ENCODE measurements at places on chromosomes 3 and 15.
A peak's percentile ranks its signal among the peaks of the same experiment; 100 is the strongest.

DNA sequence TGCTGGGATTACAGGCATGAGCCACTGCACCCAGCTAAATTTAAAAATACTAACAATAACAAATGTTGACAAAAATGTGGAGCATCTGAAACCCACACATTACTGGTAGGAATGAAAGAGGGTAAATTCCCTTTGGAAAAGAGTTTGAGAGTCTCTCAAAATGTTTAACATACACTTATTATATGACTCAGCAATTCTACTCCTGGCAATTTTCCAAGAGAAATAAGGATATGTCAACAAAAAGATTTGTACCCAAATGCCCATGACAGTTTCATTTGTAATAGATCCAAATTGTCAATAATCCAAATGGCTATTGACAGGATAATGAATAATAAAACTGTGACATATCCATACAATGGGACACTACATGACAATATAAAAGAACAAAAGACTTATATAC is 9.0 kb downstream of the HCLS1 start:
- DNase-seq = peak; percentile 38

DNA sequence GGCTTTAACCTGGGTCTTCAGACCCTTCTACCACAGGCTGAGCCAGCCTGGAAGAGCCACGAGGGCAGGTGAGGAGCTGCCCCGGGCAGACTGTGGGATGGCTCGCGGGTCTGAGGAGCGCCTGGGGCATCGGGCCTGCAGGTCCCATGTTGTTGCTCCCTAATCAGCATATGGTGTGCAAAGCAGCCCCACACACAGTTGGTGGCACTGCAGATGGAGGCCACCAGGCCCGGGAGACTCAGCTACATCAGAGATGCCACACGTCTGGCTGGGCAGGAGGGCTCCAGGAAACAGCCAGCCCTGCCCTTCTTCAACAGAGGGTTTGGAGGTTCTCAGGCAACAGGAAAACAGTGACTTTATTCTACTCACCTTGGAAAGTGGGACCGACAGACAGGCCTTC is 63.9 kb downstream of the XXYLT1 start:
- no peak for DNase-seq

GRCh38 chr3:161914703-161915417 is 418.3 kb downstream of the OTOL1 start:
- peak; percentile 63 for DNase-seq

DNA sequence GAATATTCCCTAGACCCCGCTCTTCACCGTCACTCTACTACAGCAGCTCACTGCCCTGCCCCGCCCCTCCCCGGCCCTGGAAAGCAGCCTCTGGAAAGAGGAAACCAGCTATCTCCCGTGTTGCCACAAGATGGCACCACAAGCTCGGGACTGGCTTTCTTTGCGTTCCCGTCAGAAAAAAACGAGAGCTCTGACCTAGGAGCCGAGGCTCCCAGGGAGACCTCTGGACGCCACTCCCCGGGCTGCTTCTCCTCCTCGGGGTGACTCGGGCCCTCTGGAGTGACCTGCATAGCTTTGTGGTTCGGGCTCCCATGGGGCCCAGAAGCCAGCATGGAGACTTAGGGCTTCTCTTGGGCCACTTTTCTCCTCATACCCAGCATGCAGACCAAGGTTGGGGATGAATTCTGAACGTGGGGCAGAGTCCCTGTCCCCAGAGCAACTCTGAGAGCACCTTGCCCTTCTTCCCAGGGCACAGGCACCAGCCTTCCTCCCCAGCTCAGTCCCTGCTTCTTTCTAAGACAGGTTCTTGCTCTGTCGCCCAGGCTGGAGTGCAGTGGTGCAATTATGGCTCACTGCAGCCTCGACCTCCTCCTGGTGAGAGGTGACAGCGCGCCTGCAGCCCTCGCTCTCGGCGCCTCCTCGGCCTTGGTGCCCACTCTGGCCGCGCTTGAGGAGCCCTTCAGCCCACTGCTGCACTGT is 19.0 kb downstream of the STOML1 start:
- DNase-seq = peak; percentile 54

DNA sequence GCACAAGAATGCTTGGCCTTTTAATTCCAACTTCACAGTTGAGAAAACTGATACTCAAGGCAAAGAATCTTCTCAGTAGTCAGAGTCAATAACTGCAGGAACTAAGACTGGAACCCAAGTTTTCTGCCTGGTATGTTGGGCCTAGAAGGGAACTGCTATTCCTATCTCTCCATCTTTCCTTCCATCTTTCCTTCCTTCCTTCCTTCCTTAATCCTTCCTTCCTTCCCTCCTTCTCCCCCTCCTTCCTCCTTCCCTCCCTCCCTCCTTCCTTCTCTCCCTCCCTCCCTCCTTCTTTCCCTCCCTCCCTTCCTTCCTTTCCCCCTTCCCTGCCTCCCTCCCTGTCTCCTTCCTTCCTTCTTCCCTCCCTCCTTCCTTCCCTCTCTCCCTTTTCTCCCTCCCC is 131.2 kb downstream of the RORA start:
- DNase-seq = no peak

GRCh38 chr3:17491601-17492000 is 250.8 kb downstream of the TBC1D5 start:
- DNase-seq = no peak

DNA sequence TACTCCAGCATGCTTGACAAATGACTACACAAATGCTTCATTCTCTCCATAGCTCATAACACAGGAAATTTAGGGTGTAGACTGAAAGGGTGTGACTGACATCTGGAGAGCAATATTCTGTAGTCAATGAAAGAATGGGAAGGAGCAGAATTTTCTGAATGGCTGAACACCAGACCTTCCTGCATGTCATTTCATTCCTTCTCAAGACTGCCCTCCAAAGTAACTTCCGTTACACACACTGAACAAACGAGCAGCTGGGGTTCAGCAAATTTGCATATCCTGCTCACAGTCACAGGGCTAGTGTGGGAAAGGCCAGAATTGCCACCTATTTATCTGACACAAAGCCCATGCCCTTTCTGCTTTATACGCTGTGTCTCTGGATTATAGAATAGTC is 325.0 kb upstream of the CFAP20DC start:
- no peak for DNase-seq

DNA sequence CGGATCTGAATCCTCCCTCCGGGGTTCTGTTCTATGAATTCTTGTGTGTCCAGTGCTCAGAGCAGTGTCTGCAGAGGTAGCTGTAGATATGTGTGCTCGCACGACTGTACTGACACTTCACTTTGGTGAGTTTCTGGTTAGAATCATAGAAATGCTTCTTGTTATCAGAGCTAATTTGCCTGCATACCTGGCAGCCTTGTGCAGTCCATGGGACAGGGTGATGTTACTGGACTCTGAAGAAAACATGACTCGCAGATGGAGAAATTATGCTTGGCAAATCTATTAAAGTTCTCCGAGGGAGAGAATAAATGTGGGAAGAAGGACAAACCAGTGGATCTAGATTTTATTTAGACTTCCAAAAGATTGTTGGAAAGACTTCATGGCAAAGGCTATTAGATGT is 12.2 kb downstream of the CGNL1 start:
- no peak for DNase-seq
